NT2/D1 (cell line): ENCODE measurements at places on chromosomes 1 and 21.

GRCh38 chr1:46595127-46595526 lies 8.9 kb downstream of the MKNK1 start:
- DNase-seq, result no peak

- no peak for DNase-seq
Measured at GRCh38 chr1:67408148-67408547, 22.1 kb downstream of the SERBP1 start.

GRCh38 chr21:29654855-29655254 lies 284.9 kb downstream of the GRIK1 start:
- DNase-seq, result no peak

GRCh38 chr21:38995731-38996130 lies 187.5 kb downstream of the PSMG1 start:
- no peak for DNase-seq

DNA sequence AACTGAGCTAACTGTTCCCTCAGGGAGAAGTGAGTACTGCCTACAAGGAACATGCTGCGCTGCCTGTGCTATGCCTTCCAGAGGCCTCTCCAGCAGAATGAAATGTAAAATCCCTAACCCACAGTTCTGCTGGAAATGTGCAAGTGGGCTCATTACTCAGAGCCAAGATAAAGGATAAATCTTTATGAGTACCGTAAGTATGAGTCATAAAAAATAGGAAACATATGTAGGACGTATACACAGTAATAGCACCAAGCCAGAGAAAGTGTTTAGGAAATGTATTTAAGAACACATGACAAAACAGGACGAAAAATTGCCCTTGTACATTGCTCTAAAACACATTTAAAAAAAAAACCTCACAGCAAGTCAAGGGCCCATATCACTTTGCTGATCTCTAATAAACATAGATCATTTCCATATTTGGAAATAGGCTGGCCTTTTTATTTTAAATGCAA lies 104.6 kb downstream of the TGFBR3 start:
- DNase-seq, result no peak

DNA sequence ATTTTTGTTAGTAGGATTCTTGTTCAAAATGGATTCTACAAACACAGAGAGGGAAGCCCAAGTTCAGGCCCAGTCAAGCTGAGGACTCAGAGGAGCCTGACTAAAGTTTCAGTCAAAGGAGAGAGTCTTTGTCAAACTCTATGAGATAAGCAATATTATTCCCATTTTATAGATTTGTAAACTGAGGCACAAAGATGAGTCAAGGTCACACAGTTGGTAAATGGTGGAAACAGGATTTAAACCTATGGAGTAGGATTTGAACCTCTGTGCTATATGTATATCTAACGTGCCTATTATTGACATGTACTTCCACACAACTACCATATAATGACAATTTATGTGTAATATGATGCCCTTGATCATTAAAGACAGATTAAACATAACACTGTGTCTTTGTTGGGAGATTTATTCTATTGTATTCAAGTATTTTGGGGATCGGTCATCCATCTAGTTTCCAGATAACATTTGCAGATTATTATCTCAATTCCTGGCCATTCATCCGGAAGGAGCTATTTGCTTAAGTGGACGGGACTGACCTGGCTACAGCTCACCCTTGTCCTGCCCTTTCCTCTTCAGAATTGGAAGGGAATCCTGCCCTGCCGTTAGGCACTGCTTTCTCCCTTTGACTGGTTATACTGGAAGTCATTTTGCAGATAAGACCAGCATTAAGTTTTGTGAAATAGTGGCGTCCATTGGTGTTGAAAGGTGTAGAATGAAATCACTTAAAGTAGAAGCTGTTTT lies 86.1 kb upstream of the LMO4 start:
- no peak for DNase-seq

DNA sequence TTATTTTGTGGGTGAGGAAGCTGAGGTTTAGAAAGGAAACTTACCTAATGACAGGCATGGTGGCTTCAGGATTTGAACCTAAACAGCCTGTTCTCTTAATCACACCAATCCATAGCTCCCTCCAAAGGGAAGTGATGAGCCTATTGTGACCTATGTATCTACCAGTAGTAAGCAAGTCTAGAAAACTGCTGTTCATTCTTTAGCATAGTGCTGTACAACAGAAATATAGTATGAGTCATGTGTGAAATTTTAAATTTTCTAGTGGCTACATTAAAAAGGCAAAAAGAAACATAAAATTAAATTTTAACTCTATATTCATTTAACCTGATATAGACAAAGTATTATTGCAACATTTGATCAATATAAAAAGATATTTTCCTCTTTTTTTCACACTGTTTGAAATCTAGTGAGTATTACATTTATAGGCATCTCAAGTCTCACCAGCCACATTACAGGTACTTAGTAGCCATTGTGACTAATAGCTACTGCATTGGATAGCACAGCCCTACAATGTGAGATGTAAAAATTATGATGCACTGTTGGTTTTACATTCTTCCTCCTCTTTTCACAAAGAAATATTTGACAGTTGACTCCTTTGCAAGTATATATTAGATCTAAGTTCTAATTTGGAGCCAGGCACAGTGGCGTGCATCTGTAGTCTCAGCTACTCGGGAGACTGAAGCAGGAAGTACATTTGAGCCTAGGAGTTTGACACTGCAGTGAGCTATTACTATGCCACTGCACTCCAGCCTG lies 16.6 kb downstream of the IPO9 start:
- DNase-seq, result no peak

GRCh38 chr1:241985787-241986186 lies 13.1 kb downstream of the MAP1LC3C start:
- peak; percentile 59 for DNase-seq

DNA sequence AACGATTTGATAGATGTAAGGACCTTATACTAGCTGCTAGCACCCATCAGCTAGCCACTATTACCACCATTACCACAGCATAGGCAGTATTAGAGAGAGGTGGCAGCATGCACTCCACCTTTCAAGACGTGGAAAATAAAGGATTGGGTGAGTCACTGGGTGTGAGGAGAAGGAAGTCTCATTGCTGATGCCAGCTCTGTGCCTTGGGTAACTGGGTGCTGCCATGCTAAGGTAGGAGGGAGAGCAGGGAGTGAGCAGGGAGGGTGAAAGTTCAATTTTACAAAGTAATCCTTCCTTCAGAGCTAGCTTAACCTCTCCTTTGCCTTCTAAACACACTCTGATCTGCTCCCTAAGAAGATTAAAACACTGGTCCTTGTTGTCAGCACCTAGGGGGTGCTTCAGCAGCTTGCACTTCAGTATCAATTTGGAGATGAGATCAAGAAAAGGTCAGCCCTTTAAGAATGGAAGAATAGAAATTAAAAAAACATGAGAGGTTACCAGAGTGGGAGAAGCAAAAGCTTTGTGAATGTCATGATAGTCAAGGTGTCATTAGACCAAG lies 1.8 kb upstream of the LIN9 start:
- no peak for DNase-seq

DNA sequence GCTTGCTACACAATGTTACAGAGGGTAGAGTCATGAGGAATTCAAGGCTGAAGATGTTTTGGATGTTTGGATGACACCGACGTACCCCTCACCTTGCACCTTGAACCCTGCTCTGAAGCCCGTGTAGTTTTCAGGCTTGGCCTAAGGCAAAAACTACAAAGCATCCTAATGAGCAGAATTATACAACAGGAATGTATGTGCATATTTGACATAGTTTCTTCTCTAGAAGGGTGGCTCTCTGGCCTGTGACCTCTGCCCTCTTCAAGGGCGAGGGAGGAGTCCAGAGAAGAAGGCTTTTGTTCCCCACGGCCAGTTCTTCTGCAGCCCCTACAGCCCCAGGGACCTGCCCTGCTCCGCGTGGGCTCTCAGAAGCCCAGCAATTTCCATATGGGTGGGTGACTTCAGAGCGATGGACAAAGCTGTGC lies 43.3 kb downstream of the L1TD1 start:
- no peak for DNase-seq

DNA sequence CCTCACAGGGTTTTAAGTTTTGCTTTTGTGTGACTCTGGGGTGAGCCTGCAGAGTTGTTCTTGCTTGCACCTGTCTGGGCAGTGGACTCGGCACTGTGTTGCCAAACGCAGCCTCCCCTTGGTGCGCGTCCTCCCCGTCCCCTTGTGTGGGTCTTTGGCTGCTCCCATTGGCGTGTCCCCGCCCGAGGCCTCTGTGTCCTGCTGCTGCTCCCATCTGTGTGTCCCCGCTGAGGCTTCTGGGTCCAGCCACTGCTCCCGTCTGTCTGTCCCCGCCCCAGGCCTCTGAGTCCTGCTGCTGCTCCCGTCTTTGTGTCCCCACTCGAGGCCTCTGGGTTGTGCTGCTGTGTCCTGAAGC lies 62.8 kb downstream of the PCNT start:
- no peak for DNase-seq

DNA sequence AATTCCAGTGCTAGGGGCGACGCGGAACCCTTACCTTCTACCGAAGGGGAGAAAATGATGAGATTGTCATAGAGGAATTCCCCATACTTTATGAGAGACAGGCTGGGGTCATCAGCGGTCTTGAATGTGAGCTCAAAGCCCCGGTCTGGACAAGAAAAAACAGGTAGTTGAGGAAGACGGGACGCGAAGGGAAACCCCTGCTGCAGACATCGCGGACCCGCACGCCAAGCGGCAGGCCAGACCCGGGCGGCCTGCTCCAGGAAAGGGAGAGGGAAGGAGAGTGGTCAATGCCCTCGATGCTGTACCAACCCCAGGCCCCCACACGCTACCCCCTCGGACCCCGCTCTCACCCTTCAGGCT lies 342 bp downstream of the DDOST start:
- DNase-seq, result no peak
